Activated T-cell treated with anti-CD3 and anti-CD28 coated beads for 24 hours (primary cell): ENCODE measurements at places on chromosomes 3 and 15.

DNA sequence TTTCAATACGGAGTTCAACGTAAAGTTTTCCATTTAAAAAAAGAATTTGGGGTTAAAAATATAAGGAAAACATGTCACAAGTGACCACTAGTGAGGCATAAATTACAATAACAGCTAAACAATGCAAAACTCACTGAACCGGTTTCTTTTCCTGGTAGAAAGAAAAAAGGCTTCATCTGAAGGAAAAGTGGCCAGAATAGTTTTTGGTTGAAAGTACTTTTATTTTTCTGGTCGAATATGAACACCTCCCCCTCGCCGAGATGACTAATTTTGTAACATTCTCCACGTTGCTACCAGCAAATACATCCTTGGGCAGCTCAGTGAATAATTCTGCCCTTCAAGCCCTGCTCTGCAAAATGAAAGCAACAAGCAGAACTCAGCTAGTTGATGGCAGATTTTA, 3.9 kb upstream of the SRGAP3 start:
- no peak for DNase-seq

GRCh38 chr15:57134071-57134605, 215.7 kb downstream of the TCF12 start:
- DNase-seq = no peak

- DNase-seq = no peak
Measured at GRCh38 chr3:183188895-183189462, 26.4 kb upstream of the LAMP3 start.

- no peak for DNase-seq
Measured at GRCh38 chr3:11592445-11593298, 51.0 kb downstream of the VGLL4 start.

DNA sequence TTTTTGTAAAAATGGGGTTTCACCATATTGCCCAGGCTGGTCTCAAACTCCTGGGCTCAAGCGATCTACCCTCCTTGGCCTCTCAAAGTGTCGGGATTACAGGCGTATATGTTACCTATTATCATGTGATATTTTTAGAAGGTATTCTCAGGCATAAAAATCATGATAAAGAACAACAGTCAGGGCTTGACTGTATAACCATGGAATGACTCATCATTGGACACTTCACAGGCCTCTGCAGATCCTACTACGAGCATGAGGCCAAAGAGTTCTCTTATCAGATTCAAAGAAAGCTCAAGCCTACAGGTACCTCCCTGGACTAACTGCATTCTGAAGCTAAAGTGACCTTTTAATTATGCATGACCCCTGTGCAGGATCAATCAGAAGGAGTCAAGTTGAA, 91.7 kb upstream of the PRICKLE2 start:
- DNase-seq = no peak
